ENCODE measurements at places on chromosomes 13 and 19.

DNA sequence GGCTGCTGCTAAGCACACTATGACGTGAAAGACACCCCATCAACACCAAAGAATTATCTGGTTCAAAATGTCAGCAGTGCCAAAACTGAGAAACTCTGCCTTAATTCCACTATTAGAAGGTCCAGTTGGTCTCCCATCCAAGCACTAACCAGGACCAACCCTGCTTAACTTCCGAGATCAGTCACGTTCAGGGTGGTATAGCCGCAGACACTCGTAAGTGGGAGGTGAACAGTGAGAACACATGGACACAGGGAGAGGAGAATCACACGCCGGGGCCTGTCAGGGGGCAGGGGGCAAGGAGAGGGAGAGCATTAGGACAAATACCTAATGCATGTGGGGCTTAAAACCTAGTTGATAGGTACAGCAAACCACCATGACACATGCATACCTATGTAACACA is 83.4 kb downstream of the C13orf42 start:
- H3K27me3 ChIP-seq = peaks cover 62% of the 10 kb centered on the region
- H3K36me3 ChIP-seq = no peaks in the 10 kb centered on the region
- DNase-seq = no peak
- no peak overlapping the region for H3K4me3 ChIP-seq
- no peak overlapping the region for H3K27ac ChIP-seq

GRCh38 chr19:37855098-37855497 is 51.3 kb downstream of the WDR87 start:
- no peak overlapping the region for H3K27ac ChIP-seq
- H3K27me3 ChIP-seq = no peaks in the 10 kb centered on the region
- no peaks in the 10 kb centered on the region for H3K36me3 ChIP-seq
- DNase-seq = no peak

DNA sequence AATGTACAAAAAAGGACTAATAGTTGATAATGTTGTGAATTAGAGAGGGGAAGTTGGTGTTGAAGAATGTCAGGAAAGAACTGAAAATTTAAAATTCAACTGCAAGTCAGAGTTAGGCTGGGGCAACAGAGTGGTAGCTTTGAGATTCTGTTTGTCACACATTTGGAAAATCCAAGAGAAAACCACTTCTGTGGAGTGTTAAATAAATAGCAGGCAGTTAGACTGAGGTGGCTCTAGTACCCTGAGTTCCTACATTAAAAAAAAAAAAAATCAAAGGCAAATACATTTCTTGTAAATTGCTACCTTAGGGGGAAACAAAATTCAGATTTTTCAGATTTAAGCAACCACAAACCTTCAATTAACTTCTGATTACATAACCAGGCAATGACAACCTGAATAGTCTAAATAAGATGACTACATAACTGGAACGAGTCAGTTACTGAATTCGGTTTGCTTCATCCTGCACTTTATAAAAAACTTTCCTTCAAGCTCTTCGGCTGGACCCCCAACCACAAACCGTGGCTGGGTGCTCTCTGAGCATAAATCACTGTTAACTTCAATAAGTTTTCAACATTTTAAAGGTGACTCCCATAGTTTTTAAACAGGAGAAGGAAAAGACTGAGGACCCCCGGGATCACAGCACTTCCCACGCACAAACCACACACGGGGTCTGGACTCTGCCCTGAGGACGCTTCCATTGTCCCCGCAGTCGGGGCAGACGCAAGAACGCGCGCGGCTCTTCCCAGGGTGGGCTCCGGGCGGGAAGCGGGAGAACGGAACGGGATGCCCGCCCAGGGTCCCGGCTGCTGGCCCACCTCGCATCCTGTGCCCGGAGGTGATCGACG is 725 bp downstream of the ZNF682 start:
- no peak for DNase-seq
- peak overlapping the region; percentile 93 for H3K27ac ChIP-seq
- peak overlapping the region; percentile 92 for H3K4me3 ChIP-seq
- H3K4me1 ChIP-seq = peaks cover 14% of the 10 kb centered on the region

DNA sequence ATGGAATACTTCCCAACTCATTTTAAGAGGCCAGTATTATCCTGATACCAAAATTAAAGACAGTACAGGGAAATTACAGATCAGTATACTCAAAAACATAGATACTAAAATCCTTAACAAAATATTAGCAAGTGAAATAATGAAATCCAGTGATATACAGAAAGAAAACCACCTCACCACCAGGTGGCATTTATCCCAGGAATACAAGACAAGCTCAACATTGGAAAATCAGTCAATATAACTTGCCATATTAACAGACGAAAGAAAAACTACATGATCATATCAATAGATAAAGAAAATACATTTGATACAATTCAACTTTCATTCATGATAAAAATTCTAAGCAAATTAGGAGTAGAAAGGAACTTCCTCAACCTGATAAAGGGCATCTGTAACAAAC is 6.7 kb upstream of the GNA15 start:
- no peak for DNase-seq
- no peak overlapping the region for H3K27ac ChIP-seq

DNA sequence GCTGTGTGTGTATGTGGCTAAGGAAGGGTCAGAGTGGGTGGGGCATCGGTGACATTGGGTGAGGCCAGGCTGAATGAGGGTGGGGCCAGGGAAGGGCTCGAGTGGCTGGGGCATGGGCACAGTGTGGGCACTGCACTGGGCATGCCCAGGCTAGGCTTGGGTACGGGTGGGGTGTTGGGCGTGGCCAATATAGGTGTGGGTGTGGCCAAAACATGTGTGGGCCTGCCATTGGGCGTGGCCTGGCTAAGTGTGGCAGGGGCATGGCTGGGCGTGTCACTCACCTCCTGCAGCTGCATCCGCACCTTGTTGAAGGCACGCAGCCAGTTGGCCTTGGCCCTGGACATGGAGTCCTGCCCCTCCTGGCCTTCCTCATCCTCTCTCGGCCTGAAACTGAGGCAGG is 33.2 kb downstream of the UNC13A start:
- H3K4me3 ChIP-seq = no peak overlapping the region
- no peaks in the 10 kb centered on the region for H3K4me1 ChIP-seq
- DNase-seq = no peak

DNA sequence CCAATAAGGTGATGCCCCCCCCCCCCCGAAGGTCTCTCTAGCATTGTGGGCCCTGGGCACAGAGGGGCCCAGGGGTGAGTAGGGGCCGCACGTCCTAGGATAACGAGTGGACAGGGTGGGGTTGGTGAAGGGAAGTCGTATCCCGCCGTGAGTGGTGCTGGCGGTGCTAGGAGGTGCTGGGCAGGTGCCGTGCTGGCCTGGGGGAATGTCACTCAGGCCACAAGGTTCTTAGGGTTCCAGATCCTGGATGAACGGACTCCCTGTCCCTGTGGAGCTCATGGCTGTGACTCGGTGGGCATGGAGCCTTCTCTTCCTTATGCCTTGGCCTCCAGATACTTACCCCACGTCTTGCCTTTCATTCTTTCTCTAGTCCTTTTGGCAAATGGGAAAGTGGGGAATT is 157.4 kb upstream of the SOX1 start:
- H3K36me3 ChIP-seq = no peaks in the 10 kb centered on the region
- DNase-seq = no peak
- H3K4me1 ChIP-seq = no peaks in the 10 kb centered on the region
- no peaks in the 10 kb centered on the region for H3K27me3 ChIP-seq

DNA sequence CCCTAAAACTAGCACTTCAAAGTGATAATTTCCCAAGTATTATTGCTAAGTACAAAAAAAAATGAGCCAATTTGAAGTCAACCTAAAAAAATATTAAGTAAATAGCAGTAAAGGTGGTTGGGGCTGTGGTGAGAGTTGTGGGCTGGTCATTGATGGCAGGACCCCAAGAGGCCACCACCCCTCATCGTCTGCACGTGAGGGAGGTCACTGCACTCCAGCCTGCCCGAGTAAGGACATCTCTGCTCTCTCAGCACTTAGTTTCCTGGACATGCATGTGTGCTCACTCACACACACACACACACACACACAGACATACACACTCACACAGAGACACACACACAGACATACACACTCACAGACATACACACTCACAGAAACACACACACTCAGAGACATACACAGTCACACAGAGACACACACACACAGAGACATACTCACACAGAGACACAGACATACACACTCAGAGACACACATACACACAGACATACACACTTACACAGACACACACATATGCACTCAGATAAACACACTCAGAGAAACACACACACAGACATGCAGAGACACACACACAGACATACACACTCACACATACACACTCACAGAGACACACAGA is 127.2 kb upstream of the SOX1 start:
- peaks cover 11% of the 10 kb centered on the region for H3K27me3 ChIP-seq
- no peaks in the 10 kb centered on the region for H3K4me1 ChIP-seq
- DNase-seq = no peak
- no peaks in the 10 kb centered on the region for H3K36me3 ChIP-seq
- no peak overlapping the region for H3K4me3 ChIP-seq

GRCh38 chr19:29724102-29724641 is 9.1 kb upstream of the C19orf12 start:
- peaks cover 53% of the 10 kb centered on the region for H3K27me3 ChIP-seq
- DNase-seq = no peak
- H3K4me3 ChIP-seq = peak overlapping the region; percentile 25
- no peaks in the 10 kb centered on the region for H3K4me1 ChIP-seq
- peaks cover 1% of the 10 kb centered on the region for H3K36me3 ChIP-seq

- H3K36me3 ChIP-seq = no peaks in the 10 kb centered on the region
- no peak overlapping the region for H3K4me3 ChIP-seq
- no peak for DNase-seq
- no peaks in the 10 kb centered on the region for H3K27me3 ChIP-seq
- H3K4me1 ChIP-seq = no peaks in the 10 kb centered on the region
- H3K27ac ChIP-seq = no peak overlapping the region
Measured at GRCh38 chr13:80888390-80888789, 547.5 kb upstream of the SPRY2 start.

DNA sequence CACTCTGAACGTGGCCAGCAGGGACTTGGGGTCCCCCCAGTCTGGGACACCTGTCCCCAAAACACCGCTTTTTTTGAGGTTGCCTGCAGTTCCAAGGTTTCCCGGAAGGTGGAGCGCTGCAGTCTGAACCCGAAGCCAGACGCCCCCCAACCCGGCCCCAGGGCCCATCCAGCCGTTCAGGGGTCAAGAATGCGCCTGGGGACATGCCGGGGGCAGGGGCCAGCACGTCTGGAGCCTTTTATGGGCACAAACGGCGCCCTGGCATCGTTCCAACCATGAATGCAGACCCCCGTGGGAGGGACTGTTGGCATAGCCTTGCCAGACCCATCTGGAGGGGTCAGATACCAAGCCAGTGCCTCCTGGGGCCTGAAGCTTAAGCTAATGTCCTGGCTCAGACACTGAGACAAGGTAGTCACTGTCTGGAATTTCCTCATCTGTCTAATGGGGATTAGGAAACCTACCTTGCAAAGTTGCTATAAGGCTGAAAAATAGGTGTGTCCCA is 6.9 kb downstream of the S1PR5 start:
- peak overlapping the region; percentile 11 for H3K4me3 ChIP-seq
- peaks cover 53% of the 10 kb centered on the region for H3K36me3 ChIP-seq
- no peak overlapping the region for H3K27ac ChIP-seq
- peaks cover 39% of the 10 kb centered on the region for H3K4me1 ChIP-seq

Data from central memory CD8-positive, alpha-beta T cell (primary cell).